T-cell (primary cell): ENCODE measurements at places on chromosomes 16 and 17.

DNA sequence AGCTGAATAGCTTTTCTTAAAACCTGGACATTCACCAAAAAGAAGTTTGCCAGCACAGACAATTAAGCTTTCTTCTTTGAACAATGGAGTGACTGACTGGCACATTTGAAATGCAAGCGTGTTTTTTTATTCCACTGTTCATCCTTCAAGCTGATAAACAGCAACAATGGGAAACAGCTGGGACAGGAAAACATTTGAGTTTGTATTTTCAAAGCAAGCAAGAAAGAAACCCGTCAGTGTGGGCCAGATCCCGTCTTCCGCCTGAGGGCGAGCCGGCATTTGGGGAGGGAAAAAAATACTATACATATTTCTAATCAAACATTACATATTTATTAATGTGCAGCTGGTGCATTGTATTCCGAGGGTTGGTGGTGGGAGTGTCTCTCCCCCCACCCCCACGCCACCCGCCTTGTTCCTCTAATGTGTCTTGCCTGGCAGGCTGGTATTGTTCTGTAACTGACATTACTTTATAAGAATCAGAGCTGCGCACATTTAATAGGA lies 94.3 kb downstream of the CYLD start:
- DNase-seq: no peak

DNA sequence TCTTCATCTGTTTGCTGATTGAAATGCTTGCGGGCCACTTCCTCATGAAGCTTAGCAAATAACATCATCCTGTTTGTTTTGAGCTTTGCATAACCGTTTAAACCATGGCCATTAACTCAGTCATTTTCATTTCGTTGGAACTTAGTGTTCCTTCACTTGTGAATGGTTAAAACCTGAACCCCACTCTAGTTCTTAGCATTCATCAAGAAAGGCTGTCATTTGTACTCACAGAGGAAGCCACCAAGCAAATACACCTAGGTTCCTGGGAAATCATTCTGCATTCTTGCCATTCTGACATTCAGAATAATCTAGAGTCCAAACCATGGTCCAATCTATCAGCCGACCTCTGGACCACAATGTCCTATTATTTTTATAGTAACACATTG lies 8.4 kb upstream of the TAT start:
- no peak for DNase-seq

- DNase-seq: no peak
These were observed at the start of gene CRHR1 for GRCh38 chr17:45784293-45784740. Gene CRHR1 (plus strand): TSS chr17:45784320. CDS start chr17:45784545, 225 bp downstream.

DNA sequence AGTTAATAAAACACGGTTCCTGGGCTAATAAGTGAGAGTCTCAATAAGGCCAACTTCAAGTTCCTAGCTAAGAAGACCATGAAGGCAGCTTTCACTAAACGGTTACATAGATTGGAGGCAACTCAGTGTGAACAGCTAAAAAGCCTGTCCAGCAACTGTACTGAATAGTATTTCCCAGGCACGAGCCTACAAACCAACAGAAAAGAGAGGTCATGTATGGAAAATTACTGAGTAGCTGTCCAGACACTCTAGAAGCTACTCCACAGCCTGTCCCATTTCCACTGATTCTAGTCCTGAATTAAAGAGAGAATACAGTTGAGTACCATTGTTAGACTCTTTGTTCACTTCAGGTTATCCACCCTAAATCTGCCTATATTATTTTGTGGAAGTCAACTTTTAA lies 36.5 kb upstream of the C17orf78 start:
- no peak for DNase-seq

- DNase-seq: no peak
These were observed 453 bp downstream of the MMP25 start for GRCh38 chr16:3046641-3047386.

GRCh38 chr16:23527961-23528643 lies 17.8 kb upstream of the GGA2 start:
- DNase-seq: no peak

- DNase-seq: no peak
These were observed 4.7 kb upstream of the MXRA7 start for GRCh38 chr17:76715496-76715830.

DNA sequence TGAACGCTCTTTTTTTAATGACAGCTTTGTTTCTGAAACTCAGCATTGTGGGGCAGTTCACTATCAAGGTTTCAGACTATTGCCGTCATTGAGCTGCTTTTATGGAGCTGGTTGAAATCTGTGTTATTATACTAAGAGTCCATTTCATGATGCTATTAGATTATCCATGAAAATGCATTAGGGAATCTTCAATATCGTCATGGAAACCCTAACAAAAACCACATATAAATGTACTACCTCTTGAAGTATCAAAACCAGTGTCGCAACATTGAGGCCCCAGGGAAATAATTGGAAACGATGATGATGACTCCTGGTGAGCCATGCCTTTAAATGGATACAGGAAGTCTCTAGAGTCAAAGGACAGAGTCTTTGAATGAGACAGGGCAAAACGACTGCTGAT lies 231.6 kb upstream of the CPHXL start:
- no peak for DNase-seq

GRCh38 chr16:68844211-68844564 lies 857 bp downstream of the TANGO6 start:
- DNase-seq: no peak

DNA sequence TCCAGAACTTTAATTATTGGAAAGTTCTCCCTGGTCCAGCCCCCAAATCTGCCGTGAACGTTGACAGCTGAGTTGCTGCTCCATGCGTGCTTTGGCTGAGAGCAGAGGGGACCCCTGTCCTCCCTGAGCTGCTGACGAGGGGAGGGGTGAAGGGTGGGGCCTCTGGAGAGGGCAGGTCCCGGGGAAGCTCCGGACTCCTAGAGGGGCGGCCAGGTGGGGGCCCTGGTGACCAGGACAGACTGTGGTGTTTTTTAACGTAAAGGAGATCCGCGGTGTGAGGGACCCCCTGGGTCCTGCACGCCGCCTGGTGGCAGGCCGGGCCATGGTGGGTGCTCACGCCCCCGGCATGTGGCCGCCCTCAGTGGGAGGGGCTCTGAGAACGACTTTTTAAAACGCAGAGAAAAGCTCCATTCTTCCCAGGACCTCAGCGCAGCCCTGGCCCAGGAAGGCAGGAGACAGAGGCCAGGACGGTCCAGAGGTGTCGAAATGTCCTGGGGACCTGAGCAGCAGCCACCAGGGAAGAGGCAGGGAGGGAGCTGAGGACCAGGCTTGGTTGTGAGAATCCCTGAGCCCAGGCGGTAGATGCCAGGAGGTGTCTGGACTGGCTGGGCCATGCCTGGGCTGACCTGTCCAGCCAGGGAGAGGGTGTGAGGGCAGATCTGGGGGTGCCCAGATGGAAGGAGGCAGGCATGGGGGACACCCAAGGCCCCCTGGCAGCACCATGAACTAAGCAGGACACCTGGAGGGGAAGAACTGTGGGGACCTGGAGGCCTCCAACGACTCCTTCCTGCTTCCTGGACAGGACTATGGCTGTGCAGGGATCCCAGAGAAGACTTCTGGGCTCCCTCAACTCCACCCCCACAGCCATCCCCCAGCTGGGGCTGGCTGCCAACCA lies at the start of gene MC1R:
MC1R (plus strand) TSS at position 410 of the 895 bp plus-strand sequence; CDS start at position 807, 397 bp downstream.
- no peak for DNase-seq

- DNase-seq: no peak
These were observed 587 bp upstream of the PRR35 start for GRCh38 chr16:559411-560203.

- DNase-seq: no peak
These were observed 46.2 kb downstream of the HSD17B2 start for GRCh38 chr16:82081264-82081663.

DNA sequence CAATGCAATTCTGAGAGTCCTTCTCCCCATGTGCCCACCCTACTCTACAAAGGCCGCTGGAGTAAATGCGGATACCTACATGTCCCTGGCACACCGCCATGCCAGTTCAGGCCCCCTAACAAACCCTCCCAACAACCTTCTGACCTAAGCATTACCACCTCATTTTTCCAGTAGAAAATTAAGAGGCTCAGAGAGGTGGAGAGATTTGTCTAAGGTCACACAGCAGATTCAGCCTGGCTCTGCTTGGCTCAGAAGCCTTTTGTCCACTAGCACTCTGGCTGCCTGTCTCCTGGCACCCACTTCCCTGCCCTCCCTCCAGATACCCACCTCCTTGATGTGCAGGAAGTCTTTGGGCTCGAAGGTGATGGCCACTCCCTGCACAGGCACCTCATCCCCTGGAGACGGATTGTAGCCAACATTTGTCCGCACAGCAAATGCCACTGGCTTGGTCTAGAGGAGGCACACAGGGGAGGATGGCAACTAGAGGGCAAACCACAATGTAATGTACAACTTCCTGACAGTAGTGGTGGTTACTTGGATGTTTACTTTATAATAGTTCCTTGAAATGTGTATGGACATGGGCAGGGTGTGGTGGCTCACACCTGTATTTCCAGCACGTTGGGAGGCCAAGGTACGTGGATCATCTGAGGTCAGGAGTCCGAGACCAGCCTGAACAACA lies 10.2 kb downstream of the CACNB1 start:
- DNase-seq: no peak

GRCh38 chr16:77736879-77737278 lies 14.6 kb downstream of the NUDT7 start:
- no peak for DNase-seq

DNA sequence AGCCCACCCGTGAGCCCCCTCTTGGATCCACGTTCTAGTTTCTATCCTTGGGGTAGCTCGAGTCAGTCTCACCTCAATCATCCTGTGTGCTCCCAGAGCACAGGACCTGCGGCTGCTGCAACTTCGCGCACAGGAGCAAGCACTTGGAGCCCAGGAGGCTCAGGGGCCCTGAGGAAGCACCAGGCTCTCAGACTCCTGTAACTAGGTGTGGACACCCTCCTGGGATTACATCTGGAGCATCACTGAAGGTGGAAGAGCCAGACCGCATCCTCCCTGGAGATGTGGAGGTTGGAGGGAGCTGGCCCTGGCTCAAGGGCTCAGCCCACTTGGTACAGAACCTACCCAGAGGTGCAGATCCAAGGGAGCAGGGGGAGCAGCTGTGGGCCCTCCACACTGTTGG lies 2.7 kb downstream of the HBQ1 start:
- DNase-seq: no peak

GRCh38 chr16:69311533-69312387 lies 610 bp downstream of the VPS4A start:
- no peak for DNase-seq

DNA sequence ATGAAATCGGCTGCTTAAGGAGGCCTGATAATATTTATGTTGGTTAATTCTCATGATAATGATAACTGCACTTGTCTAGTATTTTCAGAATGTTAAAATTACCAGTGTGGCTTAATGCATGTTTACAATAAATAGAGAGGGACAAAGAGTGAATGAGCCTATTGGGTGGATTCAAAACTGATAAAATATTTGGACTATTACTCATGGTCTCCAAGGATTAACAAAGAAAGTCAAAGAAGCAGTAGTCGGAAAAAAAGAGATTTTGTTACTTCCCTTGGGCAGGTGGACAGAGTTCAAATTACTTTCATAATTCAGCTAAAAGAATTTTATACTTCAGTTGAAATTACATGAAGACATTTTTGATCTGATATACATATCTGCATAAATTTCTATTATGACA lies 258.2 kb upstream of the PMFBP1 start:
- no peak for DNase-seq

GRCh38 chr17:32541640-32542039 lies 54.8 kb downstream of the CDK5R1 start:
- no peak for DNase-seq

DNA sequence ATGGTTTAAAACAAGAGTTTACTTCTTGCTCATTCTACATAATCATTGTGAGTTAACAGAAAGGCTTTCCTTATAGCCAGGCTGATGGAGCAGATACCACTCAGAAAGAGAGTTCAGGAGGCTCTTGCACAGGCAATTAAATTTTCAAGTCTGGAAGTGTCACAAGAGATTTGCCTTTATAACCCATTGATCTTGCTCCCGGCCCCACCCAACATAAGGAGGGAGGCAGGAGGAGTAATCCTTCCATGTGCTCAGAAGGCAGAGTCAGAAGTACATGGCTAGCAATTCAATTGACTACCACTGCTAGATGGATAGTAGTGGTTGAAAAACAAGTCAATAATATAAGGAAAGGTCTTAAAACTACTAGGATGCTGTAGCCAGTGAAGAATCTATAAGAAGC lies 346.3 kb upstream of the CDH11 start:
- DNase-seq: no peak

DNA sequence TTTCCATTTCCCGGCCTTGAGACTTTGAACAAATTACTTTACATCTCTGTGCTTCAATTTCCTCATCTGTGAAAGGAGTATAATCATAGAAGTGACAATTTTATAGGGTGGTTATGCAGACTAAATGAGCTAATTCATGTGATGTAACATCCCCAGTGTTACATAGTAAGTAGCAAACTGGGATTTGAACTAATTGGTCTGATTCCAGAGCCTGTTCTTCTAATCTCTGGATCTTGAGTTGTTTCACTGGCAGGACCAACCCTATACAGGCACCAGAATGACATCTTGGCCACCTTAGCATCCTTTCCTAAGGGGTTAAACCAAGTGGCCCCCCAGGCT lies 77.7 kb downstream of the AATF start:
- DNase-seq: no peak

GRCh38 chr17:16406742-16407674 lies 8.4 kb upstream of the TRPV2 start:
- DNase-seq: no peak

DNA sequence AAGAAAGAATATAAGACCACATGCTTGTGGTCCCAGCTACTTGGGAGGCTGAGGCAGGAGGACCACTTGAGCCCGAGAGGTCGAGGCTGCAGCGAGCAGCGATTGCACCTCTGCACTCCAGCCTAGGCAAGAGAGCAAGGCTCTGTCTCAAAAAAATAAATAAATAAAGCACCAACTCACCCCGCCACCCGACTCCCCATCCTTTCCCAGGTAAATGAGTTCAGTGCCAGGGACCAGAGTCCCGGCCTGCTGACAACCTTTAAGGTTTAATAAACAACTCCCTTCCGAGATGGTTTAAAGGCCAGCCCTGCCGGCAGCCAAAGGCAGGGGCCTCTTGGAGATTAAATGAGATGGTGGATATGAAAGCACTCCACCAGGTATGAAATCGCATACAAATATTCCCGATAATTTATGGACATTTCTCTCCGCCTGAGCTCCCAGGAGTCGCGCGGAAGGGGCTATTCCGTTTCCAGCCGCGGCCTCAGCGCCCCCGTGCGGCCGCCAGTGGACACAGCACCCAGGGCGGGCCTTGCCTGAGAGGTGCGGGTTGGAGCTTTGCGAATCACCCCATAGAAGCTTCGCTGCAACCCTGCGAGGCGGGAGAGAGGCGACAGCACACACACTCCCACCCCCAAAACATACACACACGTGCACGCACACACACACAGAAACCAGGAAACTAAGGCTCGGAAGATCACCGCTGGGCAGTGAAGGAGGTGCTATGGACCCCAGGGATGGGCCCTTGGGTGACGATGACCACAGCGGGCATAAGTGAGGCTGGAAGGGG lies 4.0 kb upstream of the RPL38 start:
- peak; percentile 57 for DNase-seq
